ENCODE measurements at places on chromosomes 12 and 14.

- no peak for DNase-seq
These were observed 110.9 kb upstream of the DNM1L start for GRCh38 chr12:32568228-32568627.

- DNase-seq = no peak
These were observed 4.6 kb downstream of the JDP2 start for GRCh38 chr14:75432411-75432810.

- no peak for DNase-seq
These were observed 19.0 kb downstream of the ADAM20 start for GRCh38 chr14:70515811-70516210.

GRCh38 chr14:52791223-52792096 is at the start of gene GNPNAT1:
Gene GNPNAT1, minus strand, starts transcription at chr14:52791607. Its CDS starts 6,957 bp downstream, at chr14:52784650.
- DNase-seq = peak; percentile 58

GRCh38 chr12:60535363-60535762 is 939.5 kb downstream of the SLC16A7 start:
- DNase-seq = no peak

GRCh38 chr12:25594376-25594775 is 41.3 kb upstream of the LMNTD1 start:
- no peak for DNase-seq

DNA sequence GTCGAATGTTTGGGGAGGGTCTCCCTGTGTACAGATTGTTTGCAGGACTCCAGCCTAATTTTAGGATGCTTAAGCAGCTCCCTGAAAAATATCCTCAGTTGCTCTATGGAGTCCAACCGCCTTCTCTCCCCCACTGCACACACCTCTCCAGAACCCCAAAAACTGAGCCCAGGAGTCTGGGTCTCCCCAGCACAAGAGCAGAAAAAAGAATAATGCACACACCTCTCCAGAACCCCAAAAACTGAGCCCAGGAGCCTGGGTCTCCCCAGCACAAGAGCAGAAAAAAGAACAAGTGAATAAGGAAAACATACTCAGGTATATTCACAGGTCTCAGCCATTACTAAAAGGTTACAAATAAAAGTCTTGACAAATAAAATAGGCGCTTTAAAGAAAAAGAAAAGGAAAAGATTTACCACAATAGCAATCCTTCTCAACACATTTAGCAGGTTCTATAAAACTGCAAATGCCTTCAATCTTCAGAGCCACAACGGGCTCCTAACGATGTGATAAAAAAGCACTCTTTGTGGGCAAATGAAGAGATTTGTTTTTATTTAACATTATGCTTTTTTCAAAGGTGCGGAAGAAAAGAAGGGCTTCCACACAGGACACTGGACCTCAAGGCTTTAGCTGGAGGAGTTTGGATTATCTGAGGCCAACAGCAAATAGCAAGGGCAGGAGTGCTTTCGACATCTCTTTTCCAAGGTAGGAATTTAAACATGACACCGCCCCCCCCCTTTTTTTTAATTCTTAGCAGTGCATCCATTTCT is 8.2 kb downstream of the BCL11B start:
- DNase-seq = no peak

DNA sequence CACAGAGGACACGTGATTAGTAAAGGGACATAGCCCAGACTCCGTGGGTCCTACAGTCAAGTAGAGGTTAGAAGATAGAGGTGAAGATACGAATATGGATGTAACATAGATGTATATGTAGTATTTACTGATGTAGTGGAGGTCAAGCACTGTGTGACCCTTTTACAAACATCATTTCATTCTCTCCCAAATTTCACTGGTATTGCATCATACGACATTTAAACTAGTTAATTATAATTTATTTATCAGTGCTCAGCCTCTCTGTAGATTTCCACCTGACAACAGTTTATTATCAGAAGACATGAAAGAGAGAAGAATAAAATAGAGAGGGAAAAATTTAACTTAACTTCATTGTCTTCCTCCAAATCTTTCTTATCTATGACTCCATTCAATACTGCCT is 927.9 kb upstream of the TMEM132C start:
- no peak for DNase-seq
